ENCODE measurements at places on chromosomes 7 and 10.

DNA sequence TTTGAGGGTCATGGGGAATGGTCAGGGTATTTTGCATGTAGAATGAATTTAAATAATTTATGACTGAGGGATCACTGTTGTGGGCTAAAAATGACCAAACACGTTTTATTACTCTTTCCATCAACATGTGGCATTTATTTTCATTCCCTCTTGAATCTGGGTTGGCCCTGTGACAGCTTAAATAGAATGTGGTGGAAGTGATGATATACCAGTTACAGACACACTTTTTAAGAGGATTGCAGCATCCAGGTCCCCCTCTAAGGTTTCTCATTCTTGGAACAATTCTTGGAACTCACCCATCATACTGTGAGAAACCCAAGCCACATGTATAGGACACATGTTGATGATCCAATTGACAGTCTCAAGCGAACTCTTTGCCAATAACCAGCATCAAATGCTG lies 272.4 kb downstream of the ETV1 start:
- no peak for DNase-seq

GRCh38 chr10:32943395-32943794 lies 14.6 kb downstream of the ITGB1 start:
- DNase-seq, result no peak

DNA sequence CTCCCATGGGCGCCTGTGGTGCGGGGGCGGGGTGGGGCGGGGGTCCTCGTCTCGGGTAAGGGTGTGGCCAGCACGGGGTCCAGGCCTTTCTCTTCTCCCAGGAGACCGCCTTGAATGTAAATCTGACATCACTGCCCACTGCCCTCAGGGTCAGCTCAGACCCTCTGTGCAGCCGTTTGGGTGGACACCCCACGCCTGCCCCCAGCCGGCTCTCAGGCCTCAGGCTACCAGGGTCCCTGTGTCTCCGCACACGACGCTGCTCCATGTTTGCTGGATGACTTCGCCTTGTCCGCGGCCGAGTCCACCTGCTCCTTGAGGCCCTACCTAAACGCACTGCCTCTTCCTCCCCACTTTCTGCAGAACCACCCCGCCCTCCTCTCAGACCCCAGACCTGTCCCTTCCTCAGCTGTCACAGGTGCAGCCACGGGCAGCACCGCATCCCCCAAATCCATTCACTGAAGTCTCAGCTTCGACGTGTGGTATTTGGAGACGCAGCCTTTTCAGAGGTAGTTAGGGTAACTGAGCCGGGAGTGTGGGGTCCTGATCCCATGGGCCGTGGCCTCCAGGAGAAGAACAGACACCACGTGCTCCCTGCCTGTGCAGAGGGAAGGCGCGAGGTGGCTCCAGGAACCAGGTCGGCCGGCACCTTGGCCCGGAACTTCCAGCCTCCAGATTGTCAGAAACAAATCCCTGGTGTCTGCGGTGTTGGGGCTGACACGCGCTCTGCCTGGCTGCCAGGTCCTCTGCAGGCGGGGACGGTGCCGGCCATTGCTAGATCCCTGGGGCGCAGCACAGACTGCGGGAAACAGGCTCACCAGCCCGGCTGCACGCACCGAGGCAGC lies 97.4 kb upstream of the DIP2C start:
- DNase-seq, result no peak

GRCh38 chr10:129939416-129940275 lies 24.4 kb downstream of the EBF3 start:
- no peak for DNase-seq

GRCh38 chr7:14576578-14576977 lies 326.0 kb downstream of the DGKB start:
- no peak for DNase-seq

DNA sequence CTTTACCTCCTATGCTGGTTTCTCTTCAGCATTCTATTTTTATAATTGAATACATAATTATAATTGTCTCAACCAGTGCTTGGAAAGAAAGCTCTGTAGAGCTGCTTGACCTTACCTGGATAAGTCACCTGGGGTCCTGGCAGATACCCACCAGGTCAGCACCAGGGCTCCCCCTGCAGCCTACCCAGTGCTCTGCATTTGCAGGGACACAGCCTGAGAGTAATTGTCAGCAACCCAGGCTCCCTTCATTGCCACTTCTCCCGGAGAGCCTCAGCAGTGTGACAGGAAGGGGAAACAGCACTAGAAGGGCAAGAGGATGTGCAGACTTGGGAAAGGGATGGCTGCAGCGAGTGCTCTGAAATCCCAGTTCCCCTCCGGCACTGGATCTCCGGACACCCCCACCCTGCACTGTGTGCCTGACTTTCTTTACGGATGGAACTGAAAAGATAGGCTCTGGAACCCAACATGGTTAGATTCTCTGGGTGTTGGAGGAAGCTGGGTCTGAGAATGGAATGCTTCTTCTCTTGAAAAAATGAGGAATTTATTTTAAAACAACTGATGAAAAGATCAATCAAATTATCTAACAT lies 11.4 kb upstream of the PAX4 start:
- no peak for DNase-seq

DNA sequence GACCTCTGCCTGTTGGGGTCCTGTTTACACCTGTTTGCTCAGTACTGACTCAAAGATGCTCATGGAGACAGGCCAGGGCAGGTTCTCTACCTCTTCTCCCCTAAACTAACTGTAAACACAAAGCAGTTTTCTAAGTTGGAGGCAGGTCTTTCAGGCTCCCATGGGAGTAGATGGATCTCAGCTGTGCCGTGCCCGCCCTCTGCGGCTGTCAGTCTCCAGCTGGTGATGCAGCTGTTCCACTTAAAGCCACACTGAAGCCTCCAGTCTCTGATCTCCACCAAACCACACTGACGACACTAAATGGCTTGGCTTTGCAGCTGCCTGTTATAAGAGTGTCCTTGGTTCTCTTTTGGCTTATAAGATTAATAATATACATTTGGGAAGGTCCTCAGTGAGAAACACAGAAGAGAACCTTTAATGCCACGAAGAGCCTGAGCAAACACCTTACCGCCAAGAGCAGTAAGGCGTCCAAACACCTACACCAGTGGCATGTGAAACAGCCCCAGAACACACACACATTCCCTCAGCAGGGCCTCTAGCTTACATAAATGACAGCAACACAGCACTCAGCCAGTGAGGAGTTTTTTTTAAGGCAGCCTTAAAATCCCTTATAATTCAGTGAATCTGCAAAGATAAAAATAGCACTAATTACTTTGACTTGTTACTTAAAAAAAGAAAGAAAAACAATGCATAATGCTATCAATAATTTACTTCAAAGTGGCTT lies 60.4 kb upstream of the KCNIP2 start:
- DNase-seq, result no peak

DNA sequence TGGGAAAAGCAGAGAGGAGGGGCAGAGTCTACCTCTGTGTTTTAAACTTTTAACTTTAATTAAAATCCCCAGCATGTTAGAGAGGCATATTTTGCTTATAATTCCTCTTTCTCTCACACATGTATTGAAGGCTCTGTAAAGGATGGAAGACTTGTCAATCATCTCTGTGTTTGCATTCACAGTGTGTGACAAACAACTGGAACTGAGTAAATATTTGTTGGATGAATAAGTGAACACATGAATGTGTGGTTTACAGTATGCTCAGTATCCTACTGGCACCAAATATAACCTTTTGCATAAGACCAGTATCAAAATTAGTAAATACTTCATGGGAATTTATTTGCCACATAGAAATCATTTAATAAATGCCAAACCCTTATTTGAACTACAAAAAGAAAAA lies 829.0 kb downstream of the GRID1 start:
- DNase-seq, result no peak

DNA sequence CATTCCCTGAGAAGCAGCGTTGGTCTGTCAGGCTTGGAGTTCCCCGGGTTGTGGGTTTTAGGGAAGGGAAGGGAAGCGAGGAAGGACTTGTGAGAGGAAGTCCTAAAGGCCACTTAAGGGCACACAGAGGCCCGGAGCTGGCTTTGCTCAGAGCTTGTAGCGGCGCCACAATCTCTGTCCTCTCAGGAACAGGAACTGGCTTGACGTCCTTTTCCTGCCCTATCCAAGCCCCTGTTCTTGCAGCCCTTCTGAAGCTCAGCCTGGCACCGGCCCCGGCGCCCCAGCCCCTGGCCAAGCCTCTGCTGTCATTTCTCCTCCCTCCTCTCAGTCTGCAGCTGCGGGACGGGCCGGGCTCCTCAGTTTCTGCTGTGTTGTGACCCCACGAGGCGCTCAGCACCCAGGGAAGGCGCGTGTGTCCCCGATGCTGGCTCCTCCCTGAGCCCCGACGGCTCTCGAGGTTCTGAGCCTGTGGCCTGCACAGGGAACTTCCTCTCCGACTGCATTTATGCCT lies at the start of gene GIMAP8:
Gene GIMAP8, plus strand, starts transcription at position 140 of the 511 bp plus-strand sequence. CDS start 16,069 bp downstream, outside the sequence.
- no peak for DNase-seq

DNA sequence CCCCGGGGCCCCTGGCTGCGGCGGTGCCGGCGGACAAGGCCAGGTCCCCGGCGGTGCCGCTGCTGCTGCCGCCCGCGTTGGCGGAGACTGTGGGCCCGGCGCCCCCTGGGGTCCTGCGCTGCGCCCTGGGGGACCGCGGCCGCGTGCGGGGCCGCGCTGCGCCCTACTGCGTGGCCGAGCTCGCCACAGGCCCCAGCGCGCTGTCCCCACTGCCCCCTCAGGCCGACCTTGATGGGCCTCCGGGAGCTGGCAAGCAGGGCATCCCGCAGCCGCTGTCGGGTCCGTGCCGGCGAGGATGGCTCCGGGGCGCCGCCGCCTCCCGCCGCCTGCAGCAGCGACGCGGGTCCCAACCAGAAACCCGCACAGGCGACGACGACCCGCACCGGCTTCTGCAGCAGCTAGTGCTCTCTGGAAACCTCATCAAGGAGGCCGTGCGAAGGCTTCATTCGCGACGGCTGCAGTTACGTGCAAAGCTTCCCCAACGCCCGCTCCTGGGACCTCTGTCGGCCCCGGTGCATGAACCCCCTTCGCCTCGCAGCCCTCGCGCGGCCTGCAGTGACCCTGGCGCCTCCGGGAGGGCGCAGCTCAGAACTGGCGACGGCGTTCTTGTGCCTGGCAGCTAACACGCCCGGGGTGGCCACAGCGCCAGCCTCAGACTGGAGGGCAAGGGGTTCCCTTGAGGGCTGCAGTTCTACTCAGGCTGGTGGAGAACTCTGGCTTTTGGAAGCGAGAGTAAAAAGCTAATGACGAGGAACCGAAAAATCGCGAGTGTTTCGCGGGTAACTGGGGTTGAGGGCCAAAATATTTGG lies 804 bp downstream of the FRAT1 start:
- no peak for DNase-seq

- DNase-seq, result peak; percentile 27
Measured at GRCh38 chr7:50803359-50804337, 21.0 kb upstream of the GRB10 start.

- no peak for DNase-seq
Measured at GRCh38 chr10:122113945-122114747, 125.2 kb downstream of the TACC2 start.

GRCh38 chr7:157043745-157044144 lies 33.3 kb upstream of the MNX1 start:
- no peak for DNase-seq

DNA sequence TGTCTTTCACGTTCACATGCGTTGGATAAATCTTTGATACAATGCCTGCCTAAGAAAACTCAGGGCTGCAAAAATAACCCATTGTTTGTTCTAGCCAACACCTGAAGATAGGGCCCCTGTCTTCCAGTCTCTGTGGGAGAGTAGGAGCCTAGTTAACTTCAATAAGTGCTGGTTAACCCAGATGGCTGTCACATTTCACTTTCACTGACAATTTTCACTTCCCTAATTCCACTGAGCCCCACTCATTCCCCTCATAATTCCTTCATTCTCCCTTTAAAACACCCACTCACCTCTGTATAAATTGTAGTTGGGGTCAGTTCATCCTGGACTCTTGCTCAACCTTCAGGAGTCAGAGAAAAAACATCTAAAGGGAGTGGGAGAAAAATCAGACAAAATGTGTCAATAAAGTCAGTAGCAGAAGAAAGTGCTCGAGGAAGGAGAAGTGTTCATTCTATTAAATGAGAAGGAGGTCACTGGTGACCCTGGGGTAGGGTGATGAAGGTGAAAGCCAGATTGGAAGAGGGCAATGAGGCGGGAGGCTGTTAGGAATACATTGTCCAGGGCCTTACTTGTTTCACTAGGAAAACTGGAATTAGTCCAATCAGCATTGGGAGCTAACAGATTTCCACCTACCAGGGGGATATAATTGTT lies 51.2 kb upstream of the ABI1 start:
- no peak for DNase-seq

- no peak for DNase-seq
Measured at GRCh38 chr10:79372871-79373270, 25.6 kb downstream of the PPIF start.

DNA sequence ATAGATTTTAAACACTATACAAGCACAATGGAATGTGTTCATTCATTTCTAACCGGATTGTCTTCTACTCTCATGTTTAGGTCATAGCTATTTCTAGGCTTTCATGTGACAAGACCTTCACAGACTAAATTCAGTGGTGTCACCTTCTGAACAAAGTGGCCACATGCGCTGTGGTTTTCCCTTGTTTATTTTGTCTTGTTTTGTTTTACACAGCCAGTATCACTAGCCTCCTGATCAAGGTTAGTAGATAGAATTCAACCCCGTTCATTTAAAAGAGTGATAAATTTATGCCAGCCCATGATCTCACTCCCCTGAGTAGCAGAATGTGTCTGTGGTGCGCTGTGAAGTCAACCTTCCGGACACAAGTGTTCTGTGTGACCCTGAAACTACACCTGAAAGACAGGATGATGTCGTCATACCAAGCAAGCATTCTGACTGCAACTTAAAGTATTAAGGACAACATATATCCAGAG lies 209.1 kb downstream of the CREB5 start:
- DNase-seq, result no peak

DNA sequence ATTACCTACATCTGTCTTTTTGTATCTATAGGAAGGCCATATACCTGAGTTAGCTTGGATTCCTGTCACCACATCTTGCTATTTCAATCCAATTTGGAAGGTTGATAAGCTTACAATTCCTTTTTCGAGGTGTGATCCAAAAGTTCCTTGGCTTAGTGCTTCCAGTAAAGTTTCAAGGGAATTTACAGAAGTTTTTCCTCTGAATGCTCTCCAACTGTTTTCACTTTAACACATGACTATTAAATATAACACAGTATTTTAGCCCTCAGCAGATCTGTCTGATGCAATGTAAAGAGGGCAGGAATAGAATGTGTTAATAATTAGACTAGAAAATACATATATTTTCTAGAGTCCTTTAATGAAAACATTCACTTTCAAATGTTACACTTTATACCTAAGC lies 171.4 kb downstream of the DKK1 start:
- DNase-seq, result no peak

DNA sequence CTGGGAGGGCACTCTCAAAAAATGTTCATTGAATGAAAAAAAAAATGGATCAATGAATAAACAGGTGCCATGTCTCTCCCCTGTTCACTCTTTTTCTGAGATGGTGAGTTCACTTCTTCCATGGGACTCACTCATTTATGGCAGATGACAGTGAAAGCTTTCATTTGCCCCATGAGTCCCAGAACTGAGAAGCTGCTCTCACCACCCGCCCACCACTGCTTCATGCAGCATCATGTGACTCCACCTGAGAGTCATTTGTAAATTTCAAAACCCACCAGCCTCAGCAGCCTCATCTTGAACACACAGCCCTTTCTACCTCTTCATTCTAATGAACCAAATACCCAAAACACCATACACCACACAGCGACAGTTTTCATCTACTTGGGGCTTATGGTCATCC lies 64.9 kb downstream of the SCRN1 start:
- DNase-seq, result no peak
